ENCODE measurements at places on chromosomes 11 and 22.

GRCh38 chr11:127105593-127106541, 105.3 kb upstream of the KIRREL3 start:
- peak; percentile 69 for DNase-seq

GRCh38 chr11:19242179-19242932, 1.6 kb upstream of the E2F8 start:
- no peak for DNase-seq

GRCh38 chr11:3826721-3827120, 14.0 kb downstream of the RHOG start:
- DNase-seq = no peak

- DNase-seq = no peak
These were observed 5.5 kb downstream of the TCIRG1 start for GRCh38 chr11:68044145-68044813.

- DNase-seq = no peak
These were observed 551.4 kb downstream of the BUD13 start for GRCh38 chr11:116221351-116221750.

GRCh38 chr11:71996517-71996916, 2.2 kb upstream of the IL18BP start:
- no peak for DNase-seq

DNA sequence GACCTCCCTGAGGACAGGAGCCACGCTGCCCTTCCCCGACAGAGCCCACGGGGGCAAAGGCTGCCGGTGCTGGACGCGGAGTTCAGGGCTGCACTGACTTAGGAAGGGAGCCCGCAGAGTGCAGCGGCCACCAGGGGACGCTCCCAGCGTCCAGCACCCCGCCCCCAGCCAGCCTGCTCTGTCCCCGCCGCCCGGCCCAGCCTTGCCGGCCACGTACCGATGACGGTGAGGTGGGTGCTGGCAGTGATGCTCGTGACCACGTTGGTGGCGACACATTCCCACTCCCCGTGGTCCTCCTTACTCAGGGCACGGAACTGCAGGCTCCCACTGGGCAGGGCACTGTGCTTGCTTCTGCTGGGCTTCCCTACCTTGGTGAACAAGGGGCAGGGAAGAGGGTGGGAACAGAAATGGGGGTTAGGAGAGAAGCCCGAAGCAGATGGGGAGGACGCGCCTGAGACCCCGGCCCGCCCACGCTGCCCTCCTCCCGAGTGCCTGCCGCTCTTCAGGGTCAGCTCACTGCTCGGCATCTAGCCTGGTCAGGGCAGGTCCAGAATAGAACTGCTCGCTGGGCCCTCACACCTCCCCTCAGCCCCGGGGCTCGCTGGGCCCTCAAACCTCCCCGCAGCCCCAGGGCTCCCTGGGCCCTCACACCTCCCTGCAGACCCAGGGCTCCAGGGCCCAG, 25.9 kb downstream of the IGSF9B start:
- DNase-seq = peak; percentile 78

- no peak for DNase-seq
These were observed 9.1 kb downstream of the ARRB1 start for GRCh38 chr11:75342231-75342918.

DNA sequence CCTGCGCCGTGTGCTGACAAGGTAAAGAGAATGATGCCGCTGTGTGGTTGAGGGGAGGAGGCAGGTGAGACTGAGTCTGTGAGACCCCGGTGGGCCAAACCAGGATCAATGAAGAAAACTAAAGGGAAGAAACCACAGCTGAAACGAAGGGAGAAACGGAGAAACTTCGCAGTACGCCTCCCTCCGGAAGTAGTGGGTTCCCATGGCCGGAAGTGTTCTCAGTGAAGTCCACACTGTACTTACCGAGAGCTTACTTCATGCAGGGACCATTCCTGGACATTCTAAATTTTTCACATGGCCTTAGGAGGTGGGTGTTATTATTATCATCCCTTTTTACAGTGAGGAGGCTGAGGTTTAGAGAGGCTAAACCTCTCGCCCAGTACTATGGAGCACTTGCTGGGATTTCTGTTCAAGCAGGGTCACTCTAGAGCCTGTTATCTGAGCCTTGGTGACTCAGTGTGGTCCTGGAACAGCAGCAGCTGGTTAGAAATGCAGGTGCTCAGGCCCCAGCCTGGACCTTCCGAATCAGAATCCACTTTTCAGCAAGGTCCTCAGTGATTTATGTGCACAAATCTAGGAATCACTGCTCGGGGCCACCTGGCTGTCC, 17.9 kb downstream of the CD5 start:
- peak; percentile 39 for DNase-seq

- no peak for DNase-seq
These were observed 71.3 kb upstream of the PARVG start for GRCh38 chr22:44109416-44109815.

DNA sequence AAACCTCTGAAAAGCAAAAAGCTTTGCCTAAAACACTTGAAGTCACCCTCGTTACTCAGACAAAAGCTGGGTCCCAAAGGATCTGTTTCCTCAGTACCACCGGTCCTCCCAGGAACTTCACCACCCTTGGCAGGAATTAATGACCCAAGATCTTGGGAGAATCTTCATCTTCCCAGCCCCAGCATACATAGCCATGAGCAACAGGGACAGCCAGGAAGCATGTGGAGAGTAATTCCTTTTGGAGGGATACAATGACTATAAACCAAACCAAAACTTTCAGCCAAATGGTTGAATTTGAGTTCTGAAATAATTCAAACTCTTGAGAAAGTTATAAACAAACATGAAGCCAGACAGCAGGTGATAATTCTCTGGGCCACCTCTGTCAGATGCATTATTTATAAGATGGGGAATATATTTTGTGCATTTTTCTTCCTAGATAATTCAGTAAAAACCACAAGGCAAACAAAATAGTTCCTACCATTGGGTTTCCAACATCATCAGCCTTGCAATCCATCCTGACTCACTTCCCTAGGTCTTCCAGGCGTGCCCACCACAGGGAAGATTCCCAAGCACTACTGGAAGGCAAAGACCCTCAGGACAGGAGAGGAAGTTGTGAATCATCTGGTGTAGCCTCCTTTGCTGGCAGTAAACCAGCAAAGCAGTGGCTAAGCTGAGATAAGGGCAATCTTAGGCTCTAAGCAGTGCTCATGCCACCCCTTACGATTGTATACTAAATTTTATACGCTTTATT, 71.7 kb upstream of the DRD2 start:
- DNase-seq = peak; percentile 76

DNA sequence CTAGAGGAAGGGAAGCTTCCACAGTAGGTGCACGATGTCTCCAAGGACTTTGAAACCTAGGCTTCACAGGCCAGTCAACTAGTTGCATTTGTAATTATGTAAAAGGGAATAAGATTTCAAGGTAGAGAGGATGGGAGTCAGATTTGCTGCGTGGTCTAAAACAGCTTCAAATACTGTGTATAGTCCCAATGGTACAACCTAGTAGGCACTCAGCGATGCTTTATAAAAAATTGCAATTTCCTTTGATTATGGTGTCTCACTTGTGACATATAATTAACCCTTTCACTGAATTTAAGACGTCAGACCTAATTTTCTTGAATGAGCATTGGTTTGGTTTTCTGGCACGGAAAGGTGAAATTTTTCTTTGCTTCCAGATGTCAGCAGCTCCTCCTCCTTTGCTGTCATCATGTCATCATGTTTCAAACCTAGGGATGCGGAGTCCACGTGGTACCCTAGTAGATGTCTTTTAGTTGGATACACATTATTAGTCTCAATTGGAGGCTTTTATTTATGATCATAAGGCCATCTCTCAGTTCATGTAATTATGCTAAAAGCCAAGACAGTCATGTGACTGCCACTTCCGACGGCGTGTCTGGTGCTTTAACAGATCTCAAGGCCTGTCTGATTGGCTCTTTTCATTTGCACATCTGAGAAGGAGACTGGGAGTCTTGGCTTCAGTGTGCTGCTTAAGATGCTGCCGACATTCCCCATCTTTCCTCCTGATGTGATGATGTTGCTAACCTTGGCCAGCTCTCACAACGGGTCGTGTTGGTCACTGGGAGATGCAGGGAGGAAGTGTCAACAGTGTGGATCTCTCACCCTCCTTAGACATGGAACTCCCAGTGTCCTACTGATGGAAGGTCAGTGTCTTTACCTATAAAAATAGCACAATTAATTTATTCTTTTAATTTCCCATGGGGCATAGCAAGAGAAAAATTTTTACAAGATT, 134.0 kb downstream of the HIPK3 start:
- no peak for DNase-seq

DNA sequence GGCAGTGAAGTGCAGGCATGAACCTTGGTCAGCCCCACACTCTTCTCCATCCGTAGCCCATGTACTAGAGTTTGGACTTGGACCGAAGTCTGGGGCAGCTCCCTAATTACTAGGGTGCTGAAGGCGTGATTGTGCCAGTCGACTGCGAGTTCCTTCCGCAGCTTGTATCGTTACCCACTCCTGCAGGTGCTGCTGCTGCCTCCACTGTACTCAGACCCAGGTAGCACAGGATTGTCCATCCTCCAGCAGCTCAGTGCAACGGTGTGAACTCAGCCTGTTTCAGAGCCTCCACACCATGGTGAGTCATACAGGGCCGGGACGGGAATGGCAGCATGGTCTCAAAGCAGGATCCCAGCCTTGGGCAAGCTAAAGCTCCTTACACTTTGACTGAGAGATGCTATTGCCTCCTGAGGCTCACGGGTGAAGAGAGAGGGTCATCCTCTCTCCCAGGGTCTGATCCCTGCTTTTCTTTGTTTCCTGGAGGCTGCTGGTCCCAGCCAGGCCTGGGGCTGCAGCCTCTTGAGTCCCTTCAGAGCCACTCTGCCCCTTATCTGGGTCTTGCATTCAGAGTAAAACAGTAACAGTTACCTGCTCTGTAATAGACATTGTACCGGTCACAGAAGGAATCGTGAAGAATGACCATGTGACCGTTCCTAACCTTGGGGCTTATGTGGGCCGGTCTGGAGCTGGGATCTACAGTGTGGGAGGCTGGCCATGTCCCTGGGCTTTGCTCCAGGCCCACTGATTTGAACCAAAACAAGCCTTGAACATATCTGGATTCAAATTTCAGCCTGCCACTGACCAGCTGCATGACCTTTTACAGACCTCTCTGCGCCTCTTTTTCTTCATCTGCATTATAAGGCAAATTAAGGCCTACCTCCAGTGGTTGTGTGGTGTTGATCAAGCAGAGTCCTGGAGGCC, 1.7 kb downstream of the TKFC start:
- DNase-seq = peak; percentile 86
